ENCODE measurements at places on chromosomes 2 and 18.

- no peak for DNase-seq
These were observed 163.3 kb upstream of the CDH7 start for GRCh38 chr18:65587491-65587890.

- DNase-seq, result no peak
These were observed 88.5 kb upstream of the ODC1 start for GRCh38 chr2:10536569-10537133.

DNA sequence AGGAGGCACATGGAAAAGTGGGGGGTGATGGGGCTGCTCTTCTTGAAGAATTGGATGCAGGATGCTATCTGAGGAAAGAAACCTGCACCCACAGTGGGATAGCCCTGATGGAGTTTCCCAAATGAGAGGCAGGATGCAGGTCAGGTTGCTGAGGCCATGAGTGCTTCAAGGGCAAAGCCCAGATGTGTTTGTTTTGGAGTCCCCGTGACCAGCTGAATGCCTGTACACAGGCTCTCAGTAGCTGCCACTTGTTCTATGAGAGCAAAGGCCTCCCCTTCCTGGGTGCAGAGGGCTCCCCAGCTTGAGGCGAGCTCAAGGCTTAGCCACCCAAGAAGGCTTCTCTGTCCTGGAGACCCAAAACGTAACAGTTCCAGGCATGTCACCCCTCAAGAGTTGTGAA lies 192.7 kb downstream of the SEPTIN10 start:
- DNase-seq, result no peak

GRCh38 chr2:127891811-127892210 lies 6.1 kb upstream of the AMMECR1L start:
- DNase-seq, result no peak

DNA sequence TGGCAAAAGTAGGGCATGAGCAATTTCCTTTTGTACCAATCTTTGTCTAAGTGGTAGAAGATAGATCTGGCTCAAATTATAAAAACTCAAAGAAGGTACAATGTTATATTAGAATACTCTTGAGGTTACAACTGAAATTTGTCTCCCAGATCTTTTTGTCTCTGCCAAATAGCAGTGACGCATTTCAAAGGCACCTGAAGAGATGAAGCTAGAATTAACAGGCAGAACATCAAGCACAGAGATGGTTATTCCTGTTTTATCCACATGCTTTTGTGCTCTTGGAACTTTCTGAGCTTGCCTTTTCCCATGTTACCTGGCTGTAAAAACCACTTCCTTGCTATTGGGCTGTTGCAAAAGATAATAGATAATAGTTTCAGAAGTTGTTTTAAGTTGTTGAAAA lies 74.3 kb downstream of the GREB1L start:
- DNase-seq, result no peak

DNA sequence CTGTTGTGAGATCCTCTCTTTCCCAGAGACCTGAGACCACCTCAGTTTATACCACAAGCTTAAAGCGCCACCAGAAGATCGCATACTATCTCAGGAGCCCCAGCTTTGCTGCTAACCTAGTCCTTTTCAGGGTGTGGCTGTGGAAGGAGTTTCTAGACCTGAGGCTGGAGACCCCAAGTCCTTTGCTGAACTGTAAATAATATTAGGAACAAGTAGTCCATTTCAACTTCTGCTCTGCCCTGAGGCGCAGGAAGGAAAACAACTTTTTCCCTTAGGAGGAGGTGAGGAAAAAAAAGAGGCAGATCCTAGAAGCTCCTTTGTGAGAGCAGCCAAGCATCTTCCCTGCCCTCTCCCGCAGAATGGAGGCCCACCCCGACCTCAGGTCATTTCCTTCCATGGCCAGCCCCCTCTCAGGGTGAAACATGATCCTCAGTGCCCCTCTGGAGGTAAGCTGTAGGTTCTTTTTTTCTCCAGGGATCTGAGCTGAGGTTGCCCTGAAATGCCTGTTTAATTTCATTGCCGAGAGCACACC lies 122.8 kb upstream of the LGALSL start:
- DNase-seq, result no peak

- no peak for DNase-seq
These were observed 50.9 kb downstream of the REEP1 start for GRCh38 chr2:86286516-86286915.

- DNase-seq, result no peak
These were observed 35.8 kb downstream of the ST3GAL5 start for GRCh38 chr2:85852937-85853498.

- no peak for DNase-seq
These were observed 11.4 kb downstream of the REG1A start for GRCh38 chr2:79131687-79132086.

DNA sequence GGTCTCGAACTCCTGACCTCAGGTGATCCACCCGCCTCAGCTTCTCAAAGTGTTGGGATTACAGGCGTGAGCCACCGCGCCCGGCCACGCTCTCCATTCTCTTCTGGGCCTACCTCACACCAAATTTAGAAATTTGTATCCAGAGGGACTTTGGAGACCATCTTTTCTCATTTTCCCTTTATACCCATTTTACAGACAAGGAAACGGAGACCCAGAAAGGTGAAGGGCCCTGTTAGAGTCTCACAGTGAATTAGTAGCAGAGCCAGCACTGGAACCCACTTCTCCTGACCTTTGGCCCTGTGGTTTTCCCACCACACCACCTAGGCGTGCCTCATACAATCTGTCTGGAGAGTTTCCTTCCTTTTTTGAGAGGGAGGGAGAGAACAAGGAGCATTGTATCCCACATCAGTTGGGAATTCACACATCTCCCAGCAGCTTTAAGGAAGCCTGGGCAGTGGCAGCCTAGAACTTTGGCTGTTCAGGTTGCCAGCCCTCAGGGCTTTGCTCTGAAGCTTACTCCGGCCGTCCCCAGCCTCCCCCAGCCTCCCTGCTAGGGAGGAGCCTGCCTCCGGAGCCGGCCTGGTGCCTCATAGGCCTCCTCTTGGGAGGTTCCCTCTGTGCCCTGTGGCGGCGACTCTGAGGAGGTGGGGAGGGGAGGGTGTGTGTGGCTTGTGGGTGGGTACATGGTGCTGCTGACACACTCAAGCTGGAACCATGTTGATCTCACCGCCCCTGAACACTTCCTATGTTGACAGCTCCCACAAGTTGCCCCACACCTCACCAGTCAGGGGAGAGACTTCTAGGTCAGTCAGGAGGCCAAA lies 13.8 kb downstream of the FOSL2 start:
- DNase-seq, result no peak

DNA sequence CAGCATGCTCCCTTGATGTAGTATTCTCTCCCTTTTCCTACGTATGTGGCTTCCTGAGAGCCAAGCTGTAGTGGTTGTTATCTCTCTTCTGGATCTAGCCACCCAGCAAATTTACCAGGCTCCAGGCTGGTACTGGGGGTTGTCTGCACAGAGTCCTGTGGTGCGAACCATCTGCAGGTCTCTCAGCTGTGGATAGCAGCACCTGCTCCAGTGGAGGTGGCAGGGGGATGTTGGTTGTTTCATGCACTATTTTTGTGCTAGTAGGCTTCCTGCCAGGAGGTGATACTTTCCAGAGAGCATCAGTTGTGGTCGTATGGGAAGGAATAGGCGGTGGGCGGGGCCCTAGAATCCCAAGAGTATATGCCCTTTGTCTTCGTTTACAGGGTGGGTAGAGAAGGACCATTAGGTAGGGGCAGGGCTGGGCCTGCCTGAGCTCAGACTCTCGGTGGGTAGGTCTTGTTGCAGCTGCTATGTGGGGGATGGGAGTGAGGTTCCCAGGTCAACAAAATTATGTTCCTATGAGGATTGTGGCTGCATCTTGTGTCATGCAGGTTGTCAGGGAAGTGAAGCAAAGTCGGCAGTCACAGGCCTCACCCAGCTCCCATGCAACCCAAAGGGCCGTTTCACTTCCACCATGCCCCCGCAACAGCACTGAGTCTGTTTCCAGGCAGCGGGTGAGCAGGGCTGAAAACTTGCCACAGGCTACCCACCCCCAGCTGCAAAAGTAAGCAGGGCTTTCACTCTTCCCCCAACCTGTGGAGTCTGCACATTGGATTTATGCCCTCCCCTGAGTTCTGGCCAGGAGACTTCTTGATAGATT lies 1139.5 kb downstream of the BCL11A start:
- DNase-seq, result no peak

- no peak for DNase-seq
These were observed 20.7 kb upstream of the DSG1 start for GRCh38 chr18:31297248-31297647.

GRCh38 chr2:20050104-20050645 lies 1.3 kb downstream of the LAPTM4A start:
- peak; percentile 86 for DNase-seq

DNA sequence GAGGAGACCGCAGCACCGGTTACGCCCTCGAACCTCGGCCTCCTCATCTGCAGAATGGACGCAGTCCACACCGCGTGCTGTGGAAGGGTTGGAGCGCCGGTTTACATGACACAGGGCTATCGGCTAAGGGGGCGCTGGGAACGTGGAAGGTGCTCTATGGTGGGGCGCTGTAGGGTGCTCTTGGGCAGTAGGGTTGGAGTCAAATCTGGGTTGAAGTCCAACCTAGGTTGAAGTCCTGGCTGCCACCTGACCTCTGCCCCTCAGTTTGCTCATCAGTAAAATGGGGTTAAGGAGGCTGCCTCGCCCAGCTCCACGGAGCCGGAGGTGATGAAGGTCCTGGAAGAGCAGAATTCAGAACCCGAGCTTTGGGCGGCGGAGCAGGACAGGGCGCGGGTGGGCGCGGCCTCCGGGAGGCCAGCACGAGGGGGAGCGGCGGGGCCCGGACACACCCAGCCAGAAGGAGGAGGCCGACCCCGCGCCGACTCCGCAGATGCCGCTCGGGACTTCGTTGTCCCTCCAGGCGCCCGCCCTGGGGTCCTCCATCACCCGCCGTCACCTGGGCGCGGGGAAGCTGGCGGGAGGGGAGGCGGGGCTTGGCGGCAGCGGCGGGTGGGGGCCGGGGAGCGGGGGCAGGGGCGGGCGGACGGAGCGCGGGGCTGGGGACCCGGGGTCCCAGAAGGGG lies 558 bp upstream of the GAREM2 start:
- DNase-seq, result no peak

DNA sequence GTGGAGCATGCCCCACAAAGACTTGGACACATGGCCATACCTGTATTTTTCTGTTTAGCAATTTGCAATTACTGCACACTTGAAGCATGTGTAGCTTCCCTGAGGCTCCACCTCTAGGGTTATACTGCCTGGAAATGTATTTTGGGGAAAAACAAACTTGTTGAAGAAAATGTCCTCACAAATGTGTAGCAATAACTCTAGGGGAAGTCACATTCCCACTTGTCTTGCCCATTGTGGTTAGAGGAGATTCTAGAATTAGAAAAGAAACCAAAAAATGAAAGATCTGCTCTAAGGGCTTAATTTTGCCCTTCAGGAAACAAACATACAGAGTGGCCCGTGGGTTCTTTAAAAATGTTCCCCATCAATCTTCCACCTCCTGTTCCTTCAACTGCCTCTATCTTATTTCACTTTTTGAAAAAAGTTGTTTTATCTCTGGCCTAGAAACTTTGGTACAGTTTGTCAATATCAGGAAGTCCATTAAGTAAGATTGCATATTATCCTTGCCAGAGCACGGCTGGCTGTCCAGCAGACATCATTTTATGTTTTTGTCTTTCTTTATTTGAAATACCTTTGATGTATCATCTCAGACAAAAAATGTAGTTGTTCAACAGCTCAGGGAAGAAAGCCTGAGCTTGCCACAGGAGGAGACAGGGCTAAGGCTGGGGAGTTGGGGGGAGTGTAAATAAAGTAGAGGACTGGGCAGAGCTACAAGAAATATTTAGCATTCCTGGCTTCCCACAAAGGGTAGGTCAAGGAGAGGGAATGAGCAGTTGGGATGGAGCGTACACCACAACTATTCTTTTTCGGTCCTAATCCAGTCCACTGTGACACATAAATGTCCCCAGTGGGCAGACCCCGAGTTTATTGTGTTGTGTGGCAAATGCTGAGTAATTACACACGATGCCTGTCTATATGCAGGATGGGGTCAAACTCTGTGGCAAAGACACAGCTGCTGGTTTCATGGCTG lies 96.8 kb upstream of the CDC42EP3 start:
- no peak for DNase-seq
